Neuronal stem cell (in vitro differentiated cells): ENCODE measurements at places on chromosomes 2 and 18.

DNA sequence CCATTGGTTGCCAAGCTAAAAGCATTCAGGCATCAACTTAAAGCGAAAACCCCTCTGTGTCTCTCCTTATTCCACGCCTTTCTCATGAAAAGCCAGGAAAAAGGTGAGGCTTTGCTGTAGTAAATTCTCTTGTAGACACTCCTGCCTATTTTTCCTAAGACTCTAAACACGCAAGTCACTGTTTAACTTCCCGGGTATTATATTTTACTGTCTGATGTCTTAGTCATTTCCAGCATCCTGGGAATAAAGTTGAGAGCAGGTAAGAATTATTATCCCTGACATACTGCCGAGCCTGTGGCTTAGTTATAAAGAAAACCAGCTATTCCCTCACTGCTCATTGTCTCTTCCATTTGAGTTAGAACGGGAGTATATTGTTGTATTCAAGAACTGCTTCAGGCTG is 112.4 kb upstream of the GATA6 start:
- DNase-seq = no peak

DNA sequence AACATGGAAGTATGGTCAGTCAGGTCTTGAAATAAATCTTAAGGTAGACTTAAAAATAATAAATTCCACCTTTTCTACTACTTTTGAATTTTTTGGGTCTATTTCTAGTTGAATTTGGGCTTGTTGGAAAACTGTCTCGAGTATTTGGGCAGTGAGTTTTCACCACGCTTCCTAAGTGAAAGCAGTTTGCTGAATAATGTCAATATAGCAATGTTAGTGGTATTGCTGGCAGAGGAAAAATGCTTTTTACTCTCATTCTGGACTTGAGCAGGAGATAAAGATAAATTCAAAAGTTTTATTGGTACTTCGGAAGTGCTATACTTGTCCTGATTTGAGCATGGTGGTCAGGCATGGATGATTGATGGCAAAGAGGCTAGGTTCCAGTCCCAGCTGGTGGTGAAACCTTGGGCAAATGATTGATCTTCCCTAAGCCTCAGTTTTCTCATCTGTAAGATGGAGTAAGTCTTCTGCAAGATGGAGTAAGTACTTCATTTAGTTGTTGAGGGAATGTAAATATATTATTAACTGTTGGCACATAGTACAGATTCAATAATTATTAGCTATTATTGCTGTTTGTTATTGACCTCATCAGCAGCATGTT is 503.5 kb upstream of the ZEB2 start:
- no peak for DNase-seq

- no peak for DNase-seq
Observed at GRCh38 chr2:219542931-219543595, 546 bp downstream of the CHPF start.

GRCh38 chr2:1795261-1796231 is 51.2 kb upstream of the PXDN start:
- no peak for DNase-seq

DNA sequence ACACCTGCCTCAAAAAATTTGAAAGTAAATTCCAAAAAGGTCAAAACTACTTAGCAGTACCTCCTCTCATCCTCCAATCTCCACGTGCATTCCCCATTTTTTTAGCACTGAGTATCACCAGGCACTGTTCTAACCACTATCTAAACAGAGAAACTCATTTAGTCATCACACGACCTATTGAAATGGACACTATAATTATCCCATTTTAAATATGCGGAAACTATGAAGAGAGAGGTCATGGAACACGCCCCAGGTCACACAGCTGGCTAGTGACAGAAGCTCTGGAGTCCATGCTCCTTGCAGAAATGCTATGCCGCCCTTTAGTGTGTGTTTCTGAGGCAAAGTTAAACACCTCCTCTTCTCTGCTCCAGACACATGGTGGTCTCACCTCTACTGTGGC is 99.5 kb downstream of the CABYR start:
- no peak for DNase-seq

DNA sequence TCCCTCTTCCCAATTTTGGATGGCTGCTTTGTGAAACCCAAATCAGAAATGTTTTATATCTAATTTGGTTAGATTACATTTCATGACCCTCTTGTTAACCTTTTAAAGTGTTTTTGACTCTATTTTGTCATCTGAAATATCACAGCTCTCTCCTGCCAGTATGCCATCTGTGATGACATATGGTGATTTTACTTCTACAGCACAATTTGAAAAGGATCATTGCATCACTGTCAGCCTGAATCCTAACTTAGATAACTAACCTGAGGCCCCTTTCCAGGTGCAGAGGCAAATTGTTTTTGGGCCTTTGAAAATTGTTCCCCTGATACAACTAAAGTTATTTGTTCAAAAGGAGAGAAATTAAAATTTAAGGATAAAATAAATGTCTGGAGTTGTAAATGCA is 1023.4 kb upstream of the LRRTM1 start:
- no peak for DNase-seq

- no peak for DNase-seq
Observed at GRCh38 chr18:73487966-73488365, 620.2 kb upstream of the NETO1 start.

DNA sequence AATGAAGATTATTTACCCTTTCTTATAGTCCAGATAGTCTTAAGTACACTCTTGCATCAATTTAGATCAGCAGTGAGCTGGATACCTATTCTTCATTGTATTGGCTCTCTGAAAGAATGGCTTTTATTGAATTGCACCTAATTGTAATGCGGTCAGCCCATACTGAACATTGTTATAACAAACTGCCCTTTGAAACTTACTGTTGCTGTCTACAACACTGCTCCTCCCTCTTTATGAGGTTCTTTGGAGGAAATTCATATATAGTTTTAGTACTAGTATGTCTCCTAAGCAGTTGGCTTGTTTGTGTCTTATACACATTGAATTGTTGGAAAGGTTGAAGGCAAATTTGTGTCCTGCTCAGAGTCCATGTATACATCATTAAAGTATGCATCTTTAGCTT is 66.5 kb upstream of the UGP2 start:
- no peak for DNase-seq

GRCh38 chr2:903223-903900 is 47.3 kb upstream of the SNTG2 start:
- DNase-seq = no peak
